ENCODE measurements at places on chromosomes 7 and 10. TPM values are rescaled to one million over a fixed set of nuclear protein-coding genes. Genes with fewer than 3 reads are reported as not detected.
A peak's percentile ranks its signal among the peaks of the same experiment; 100 is the strongest.

DNA sequence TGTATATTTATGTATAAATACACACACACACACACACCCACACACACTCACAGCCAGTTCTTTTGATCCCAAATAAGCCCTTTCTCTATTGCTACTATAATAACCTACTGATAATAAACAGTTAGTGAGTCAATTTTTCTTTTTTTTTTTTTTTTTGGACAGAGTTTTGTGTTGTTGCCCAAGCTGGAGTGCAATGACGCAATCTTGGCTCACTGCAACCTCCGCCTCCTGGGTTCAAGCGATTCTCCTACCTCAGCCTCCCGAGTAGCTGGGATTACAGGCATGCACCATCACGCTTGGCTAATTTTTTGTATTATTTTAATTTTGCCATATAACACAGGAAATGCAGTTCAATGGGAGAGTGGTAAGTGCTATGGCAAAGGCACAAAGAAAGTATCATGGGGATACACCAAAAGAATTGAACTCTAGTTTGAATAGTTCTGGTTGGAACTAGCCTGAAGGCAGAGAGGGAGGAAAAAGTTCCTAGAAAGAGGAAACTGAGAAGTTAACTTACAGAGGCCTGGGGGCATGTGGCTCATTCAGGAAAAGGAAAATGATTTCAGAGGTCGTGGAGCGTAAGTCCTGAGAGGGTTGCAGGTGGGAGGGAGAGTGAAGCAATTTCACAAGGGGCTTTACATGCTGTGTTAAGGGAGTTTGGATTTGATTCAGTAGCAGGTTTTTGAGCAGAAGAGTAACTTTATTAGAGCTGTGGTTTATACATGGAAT lies 44.4 kb upstream of the JCAD start:
- H3K4me1 ChIP-seq, result no peaks in the 10 kb centered on the region
- no peak overlapping the region for H3K27ac ChIP-seq
- H3K27me3 ChIP-seq, result no peaks in the 10 kb centered on the region
- DNase-seq, result no peak
- H3K4me3 ChIP-seq, result no peak overlapping the region

CFAP46 gene
- total RNA-seq, result not detected

DNA sequence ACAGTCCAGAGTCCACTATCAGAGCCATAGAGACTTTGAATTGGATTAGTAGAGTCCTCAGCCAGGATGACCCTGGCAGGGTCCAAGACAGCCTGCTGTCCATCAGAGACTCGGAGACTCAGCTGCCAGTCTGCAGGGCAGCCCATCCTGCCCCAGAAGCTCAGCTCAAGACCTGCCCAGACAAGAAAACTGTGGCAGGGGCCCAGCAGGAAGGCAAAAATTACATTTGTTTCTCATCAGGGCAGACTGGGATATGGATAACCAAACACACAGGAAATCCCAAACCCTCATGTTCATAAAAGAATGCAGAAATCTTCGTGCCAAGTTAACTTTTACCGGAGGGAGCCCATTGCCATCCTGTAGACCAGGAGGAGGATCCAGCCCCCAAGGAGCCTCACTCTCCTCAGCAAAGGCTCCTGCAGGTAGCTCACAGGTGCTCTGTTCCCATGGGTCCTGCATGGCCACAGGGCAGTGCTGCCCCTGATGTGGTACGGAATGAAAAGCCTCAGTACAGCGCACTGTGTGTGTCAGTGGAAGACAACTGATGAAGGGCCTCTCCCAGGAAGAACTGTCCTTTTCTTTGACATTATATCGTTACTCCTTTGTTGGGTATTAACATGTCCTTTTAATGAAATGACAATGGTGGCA lies 222.2 kb downstream of the KCNMA1 start:
- no peak overlapping the region for H3K27ac ChIP-seq
- peaks cover 53% of the 10 kb centered on the region for H3K4me1 ChIP-seq
- no peak for DNase-seq

GRCh38 chr7:39360766-39361165 lies 205.4 kb upstream of the YAE1 start:
- H3K4me1 ChIP-seq, result no peaks in the 10 kb centered on the region
- no peaks in the 10 kb centered on the region for H3K27me3 ChIP-seq
- H3K4me3 ChIP-seq, result no peak overlapping the region
- no peak for DNase-seq
- H3K36me3 ChIP-seq, result no peaks in the 10 kb centered on the region
- H3K27ac ChIP-seq, result no peak overlapping the region

PLEKHS1 gene
- not detected for total RNA-seq

CARD11 gene
- 2.9 TPM for total RNA-seq

- no peak overlapping the region for H3K4me3 ChIP-seq
- H3K36me3 ChIP-seq, result no peaks in the 10 kb centered on the region
- H3K27ac ChIP-seq, result no peak overlapping the region
- DNase-seq, result no peak
- H3K27me3 ChIP-seq, result no peaks in the 10 kb centered on the region
Observed at GRCh38 chr10:110686047-110686446, 41.9 kb downstream of the RBM20 start.

EXOC4 gene
- 99.2 TPM for total RNA-seq

GRCh38 chr10:102406815-102407214 lies 11.3 kb downstream of the NFKB2 start:
- DNase-seq, result no peak
- peaks cover 27% of the 10 kb centered on the region for H3K4me1 ChIP-seq
- no peak overlapping the region for H3K4me3 ChIP-seq
- no peaks in the 10 kb centered on the region for H3K36me3 ChIP-seq

DNA sequence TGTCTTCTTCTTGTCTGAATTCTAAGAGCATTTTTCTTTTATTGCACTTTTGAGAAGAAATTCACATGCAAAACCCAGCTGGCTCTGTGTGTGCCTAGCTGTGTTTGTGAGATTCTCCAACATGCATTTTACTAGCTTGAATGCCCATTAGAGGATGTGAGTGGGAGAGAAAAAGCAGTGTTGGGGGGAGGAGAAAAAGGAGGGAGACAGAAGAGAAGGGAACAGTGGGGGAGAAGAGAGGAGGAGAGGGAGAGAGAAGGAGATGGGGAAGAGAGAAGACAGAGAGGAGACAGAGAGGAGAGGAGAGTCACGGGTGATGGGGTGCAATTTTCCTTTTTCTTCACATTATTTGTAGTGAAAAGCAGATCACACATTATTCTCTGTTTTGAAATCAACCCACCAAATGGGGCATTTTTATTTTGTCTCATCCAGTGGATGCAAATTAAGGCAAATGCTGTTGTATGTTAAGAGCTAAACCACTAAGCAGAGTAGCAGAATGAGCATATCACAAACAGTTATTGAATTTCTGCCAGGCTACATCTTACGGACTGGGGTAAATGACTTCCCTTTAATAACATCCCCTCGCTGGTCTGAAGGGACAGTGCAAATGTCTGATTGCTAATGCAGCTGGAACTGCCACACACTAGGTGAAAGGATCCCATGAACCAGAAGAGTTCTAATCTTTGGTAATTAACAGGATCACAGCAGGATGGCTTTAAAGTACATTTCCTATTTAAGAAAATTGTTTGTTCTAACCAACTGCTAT lies 849 bp downstream of the LRRN3 start:
- H3K4me1 ChIP-seq, result peaks cover 14% of the 10 kb centered on the region
- no peaks in the 10 kb centered on the region for H3K36me3 ChIP-seq
- peak overlapping the region; percentile 25 for H3K4me3 ChIP-seq
- DNase-seq, result no peak

DNA sequence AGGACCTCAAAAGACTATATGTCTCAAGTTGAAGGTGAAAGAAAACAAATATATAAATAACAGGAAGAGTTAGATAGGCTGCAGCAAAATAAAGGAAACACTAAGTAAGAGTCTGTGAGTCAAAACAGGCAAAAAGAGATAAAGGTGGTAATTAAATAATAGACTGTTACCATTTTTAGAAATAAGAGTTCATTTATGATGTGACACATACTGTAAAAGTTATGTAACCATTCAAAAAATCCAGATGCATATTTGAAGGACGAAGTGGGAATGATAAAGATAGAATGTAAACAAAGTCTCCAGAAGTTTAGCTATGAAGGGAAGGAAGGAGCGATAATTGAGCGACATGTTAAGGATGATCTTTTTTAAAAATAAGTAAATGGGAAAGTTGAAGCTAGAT lies 50.5 kb downstream of the HECTD2 start:
- H3K4me3 ChIP-seq, result no peak overlapping the region
- no peak overlapping the region for H3K27ac ChIP-seq
- no peaks in the 10 kb centered on the region for H3K27me3 ChIP-seq
- H3K4me1 ChIP-seq, result no peaks in the 10 kb centered on the region
- no peak for DNase-seq

DNA sequence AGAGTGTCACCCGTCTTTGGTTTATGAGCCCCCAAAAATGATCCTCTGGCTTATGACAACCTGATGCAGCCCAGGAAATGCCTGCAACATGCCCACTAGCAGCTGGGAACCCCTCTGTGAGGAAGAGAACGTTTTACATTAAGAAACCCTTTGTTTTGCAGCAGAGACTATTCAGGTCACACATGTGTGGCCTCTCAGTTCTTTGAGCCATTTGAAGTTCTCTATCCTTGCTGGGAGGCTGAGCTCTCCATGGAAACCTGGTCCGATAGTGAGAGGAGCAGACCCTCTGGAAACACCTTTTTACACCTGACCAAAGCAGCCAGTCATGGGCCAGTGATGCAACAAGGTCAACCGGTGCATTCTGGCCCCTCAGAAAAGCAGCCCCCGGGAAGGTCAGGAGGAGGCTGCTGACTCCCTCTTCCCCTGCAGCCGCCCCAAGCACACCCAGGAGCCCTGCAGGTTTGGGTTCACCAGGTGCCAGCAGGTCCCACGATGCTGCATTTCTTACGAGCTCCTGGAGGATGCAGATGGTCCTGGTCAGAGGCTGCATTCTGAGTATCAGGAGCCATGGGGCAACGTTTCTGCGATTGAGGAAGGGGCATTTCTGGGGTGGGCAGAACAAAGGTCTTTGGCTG lies 134.3 kb downstream of the ZMYND11 start:
- H3K36me3 ChIP-seq, result no peaks in the 10 kb centered on the region

DNA sequence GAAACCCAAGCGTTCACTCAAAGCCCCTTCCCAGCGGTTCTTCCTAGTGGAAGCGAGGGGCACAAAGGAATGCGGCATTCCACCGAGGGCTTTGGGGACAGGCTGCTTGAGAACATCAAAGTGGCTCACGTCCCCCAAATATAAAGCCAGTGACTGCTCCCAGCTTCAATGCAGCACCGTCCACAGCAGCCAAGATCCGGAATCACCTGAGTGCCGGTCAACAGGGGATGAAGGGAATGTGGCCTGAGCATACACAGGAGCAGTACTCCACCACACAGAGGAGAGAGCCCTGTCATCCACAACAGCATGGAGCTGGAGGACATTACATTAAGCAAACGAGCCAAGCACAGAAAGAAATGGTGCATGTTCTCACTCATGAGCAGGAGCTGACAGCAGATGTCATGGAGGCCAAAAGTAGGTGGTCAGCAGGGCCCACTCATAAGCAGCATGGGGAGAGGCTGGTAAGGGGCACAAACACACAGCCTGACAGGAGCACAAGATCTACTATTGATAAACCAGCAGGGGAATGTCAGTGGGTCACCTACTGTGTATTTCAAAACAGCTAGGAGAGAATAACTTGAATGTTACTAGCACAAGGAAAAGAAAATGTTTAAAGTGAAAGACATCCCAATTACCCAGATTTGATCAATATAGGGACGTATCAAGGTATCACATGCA lies 79.5 kb downstream of the DIP2C start:
- no peak overlapping the region for H3K4me3 ChIP-seq
- H3K4me1 ChIP-seq, result peaks cover 55% of the 10 kb centered on the region
- no peak overlapping the region for H3K27ac ChIP-seq
- DNase-seq, result no peak
- H3K27me3 ChIP-seq, result no peaks in the 10 kb centered on the region
- no peaks in the 10 kb centered on the region for H3K36me3 ChIP-seq

GRCh38 chr10:86252079-86252478 lies 114.5 kb downstream of the GRID1 start:
- H3K4me3 ChIP-seq, result no peak overlapping the region
- no peaks in the 10 kb centered on the region for H3K4me1 ChIP-seq
- H3K36me3 ChIP-seq, result no peaks in the 10 kb centered on the region
- H3K27ac ChIP-seq, result no peak overlapping the region
- DNase-seq, result no peak

PPP1R9A gene
- 1.5 TPM for total RNA-seq

DNA sequence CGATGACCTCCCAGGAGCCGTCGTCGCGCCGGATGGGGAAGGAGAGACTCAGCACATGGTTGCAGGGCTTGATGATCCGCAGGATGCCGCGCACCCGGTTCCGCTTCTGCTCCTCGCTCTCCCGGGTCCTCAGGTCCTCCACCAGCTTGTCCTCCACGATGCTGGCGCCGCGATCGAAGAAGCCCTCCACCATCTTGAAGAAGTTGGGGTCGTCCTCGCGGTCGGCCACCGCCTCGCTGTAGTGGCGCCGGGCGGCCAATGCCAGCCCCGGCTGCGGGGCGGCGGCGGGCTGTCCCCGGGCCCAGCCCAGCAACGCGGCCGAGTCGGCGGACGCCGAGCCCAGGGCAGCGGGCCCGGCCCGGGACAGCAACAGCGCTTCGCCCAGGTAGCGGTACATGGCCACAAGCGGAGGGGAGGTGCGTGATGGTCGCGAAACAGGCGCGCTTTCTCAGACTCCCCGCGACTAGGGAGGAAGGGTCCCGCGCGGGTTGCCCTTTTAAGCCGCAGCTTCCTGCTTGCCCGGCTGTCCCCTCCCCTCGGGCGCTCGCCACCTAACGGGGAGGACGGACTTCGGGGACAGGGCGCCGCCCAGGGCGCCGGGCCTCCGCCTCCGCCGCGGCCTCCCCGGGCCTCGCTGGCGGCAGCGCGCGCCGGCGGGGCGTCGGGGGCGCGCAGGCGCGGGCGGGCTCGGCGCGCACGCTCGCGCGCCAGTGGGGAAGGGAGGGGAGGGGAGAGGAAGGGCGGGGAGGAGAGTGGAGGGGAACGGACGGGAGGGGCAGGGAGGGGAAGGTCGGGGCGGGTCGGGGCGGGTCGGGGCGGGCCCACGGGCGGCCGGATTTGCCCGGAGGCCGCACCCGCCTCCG lies at the start of the genes GLUD1 and SHLD2:
TSS of gene GLUD1 (minus strand) at position 471 of the 863 bp plus-strand sequence. CDS start at position 397, 74 bp downstream.
TSS of gene SHLD2 (plus strand) at position 834 of the 863 bp plus-strand sequence. CDS start 56,149 bp downstream, outside the sequence.
- DNase-seq, result no peak
- H3K27me3 ChIP-seq, result no peaks in the 10 kb centered on the region
- H3K4me1 ChIP-seq, result peaks cover 41% of the 10 kb centered on the region
- no peaks in the 10 kb centered on the region for H3K36me3 ChIP-seq
- H3K27ac ChIP-seq, result peak within 1 kb of the TSS; percentile 98
- peak within 1 kb of the TSS; percentile 93 for H3K4me3 ChIP-seq

ADAM8 gene
- total RNA-seq, result 11.0 TPM

- no peak for DNase-seq
- peak overlapping the region; percentile 18 for H3K27ac ChIP-seq
- no peaks in the 10 kb centered on the region for H3K36me3 ChIP-seq
- no peaks in the 10 kb centered on the region for H3K27me3 ChIP-seq
Observed at GRCh38 chr10:31678139-31678536, 250.5 kb downstream of the ARHGAP12 start.

- DNase-seq, result no peak
- no peaks in the 10 kb centered on the region for H3K4me1 ChIP-seq
- H3K27me3 ChIP-seq, result no peaks in the 10 kb centered on the region
- H3K27ac ChIP-seq, result no peak overlapping the region
Observed at GRCh38 chr7:90719155-90719554, 123.0 kb downstream of the CDK14 start.

DNA sequence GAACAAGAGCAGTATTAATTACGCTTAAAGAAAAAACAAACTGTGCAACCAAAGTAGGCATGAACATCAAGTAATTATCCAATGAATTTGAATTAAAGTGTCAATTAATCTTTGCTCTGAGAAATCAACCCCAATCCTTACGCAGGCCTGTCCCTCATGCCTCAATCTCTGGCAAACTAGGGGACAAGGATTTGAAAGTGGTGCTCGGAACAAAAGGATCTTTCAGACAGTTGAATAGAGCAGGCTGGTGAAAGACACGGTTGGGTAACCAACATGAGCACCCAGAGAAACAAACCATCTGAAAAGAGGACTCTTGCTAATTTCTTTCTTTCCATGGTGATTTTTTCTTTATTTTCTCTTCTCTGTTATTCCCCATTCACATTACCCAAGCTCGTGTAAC lies 203.5 kb upstream of the PHF14 start:
- no peaks in the 10 kb centered on the region for H3K27me3 ChIP-seq
- H3K4me1 ChIP-seq, result no peaks in the 10 kb centered on the region
- DNase-seq, result no peak
- no peaks in the 10 kb centered on the region for H3K36me3 ChIP-seq

All from vagina (tissue), 2 donors.